RPMI7951 (cell line): ENCODE measurements at places on chromosomes 1 and 21.

GRCh38 chr1:232339073-232339472 is 290.9 kb downstream of the SIPA1L2 start:
- DNase-seq, result no peak

DNA sequence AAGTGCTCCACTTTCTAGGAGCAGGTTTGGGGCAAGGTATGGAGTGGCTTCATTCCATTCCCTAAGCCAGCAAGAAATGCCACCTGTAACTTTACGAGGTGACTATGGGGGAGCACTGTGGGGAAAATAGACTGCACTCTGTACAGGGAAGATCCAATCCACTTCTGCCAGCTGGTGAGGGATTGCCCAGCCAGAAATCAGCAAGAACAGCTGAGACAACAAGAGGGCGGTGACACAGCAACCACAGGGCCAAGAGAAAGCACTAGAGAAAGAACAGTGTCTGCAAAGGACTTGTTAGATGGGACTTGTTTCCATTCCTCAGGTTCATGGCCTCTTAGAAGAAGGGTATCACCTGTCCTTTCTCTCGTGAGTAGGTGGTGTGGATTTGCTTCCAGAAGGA is 19.6 kb downstream of the CAPN8 start:
- no peak for DNase-seq

DNA sequence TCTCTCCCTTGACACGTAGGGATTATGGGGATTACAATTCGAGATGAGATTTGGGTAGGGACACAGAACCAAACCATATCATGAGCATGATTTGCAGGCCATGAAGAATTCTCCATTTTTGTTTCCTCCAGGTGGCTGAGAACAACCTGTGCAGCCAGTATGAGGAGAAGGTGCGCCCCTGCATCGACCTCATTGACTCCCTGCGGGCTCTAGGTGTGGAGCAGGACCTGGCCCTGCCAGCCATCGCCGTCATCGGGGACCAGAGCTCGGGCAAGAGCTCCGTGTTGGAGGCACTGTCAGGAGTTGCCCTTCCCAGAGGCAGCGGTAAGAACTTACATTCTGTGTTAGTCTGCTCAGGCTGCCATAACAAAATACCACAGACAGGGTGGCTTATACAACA is 9.7 kb downstream of the MX1 start:
- DNase-seq, result no peak

- no peak for DNase-seq
These were observed 19.9 kb downstream of the NUCKS1 start for GRCh38 chr1:205729945-205730610.

- peak; percentile 28 for DNase-seq
These were observed 26.0 kb downstream of the SERBP1 start for GRCh38 chr1:67404212-67404620.

- DNase-seq, result peak; percentile 53
These were observed 25.9 kb upstream of the DNAJC11 start for GRCh38 chr1:6727535-6727934.

- no peak for DNase-seq
These were observed 36.6 kb downstream of the XCL1 start for GRCh38 chr1:168613038-168613451.

- DNase-seq, result no peak
These were observed 65.9 kb upstream of the DYNLT5 start for GRCh38 chr1:66686406-66686805.

DNA sequence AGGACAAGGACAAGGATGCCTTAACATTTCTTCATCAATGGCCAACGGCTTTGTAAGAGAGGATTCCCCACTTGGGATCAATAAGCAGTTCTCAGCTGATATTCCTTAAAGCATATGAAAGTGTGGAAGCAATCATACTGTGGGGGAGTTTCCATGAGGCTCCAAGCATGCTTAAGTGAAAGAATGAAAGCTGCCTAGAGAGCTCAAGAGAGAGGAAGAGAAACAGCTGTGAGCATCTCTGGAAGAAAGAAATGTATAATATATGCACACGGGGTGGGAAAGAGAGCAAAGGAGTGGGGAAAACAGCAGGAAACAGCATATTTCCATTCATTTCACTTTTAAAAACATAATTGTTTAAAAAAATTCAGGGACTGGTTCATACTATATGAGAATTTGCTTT is 94.7 kb upstream of the WARS2 start:
- no peak for DNase-seq

- no peak for DNase-seq
These were observed 140.2 kb upstream of the TIAM1 start for GRCh38 chr21:31484219-31484618.

DNA sequence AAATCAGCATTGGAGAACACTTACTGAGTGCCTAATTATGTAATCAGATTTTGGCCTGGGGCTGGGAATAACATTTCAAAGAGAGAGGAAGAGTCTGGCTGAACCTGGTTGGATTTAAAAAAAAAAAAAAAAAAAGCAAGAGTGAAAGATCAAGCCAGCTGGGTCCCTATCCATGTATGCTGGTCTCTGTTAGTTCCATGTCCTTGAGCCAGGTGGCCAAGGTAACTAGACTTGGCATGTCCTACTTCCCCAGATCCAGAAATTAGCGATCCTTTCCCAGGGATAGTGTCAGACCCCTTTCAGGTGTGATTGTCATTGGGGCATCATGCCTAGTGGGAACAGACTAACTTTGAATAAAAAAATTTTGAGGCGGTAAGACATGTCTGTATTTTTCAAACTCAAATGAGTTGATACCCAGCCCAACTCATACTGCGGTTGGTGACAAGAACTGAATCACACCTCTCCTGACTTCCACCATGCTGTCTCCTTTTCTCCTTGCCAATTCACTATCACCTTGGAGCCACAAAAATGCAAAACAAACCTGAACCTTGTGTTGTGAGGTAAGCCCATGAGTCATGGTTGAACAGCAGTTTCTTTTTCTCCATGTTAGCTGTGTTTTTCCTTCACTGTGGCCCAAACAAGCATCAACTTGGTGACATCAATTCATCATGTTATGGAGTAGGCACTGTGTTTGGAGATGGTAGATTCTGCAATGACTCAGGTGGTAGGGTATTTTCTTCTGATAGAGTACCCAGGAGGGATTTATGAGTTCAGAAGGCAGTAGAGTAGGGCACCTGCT is 24.5 kb upstream of the PPP2R5A start:
- DNase-seq, result no peak

GRCh38 chr1:231485029-231485784 is 43.3 kb upstream of the TSNAX start:
- no peak for DNase-seq

DNA sequence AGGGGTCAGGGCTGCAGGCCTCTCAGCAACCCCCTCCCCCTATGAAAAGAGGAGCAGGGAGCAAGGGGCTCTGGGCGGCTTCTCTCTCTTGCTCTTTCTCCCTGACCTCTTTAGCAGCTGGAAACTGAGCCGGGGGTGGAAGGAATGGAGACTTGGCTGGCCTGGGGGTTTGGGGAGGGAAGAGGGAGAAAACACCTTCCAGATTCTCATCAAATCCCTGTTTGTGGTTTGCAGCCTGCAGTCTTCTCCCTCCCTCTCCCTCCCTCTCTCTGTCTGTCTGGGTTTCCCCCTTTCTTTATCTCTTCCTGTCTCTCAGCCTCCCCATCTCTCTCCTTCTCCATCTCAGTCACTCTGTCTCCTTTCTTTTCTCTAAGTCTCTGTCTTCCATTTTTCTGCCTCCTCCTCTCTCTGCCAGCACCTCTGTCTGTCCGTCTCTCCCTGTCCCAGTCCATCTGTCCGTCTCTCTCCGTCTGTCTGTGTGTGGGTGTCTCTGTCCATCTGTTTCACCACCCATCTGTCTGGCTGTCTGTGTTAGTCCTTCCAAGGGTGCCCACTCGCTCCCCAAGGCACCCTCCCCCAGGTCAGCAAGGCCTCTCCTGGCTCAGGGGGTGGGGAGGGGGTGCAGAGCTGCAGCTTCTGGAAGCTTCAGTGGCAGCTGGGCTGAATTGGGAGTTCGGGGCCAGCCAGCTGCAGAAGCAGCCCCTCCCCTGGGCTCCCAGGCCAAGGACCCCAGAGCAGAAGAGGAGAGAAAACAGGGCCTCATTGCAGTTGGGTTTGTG is 6.2 kb downstream of the AHDC1 start:
- DNase-seq, result peak; percentile 63

DNA sequence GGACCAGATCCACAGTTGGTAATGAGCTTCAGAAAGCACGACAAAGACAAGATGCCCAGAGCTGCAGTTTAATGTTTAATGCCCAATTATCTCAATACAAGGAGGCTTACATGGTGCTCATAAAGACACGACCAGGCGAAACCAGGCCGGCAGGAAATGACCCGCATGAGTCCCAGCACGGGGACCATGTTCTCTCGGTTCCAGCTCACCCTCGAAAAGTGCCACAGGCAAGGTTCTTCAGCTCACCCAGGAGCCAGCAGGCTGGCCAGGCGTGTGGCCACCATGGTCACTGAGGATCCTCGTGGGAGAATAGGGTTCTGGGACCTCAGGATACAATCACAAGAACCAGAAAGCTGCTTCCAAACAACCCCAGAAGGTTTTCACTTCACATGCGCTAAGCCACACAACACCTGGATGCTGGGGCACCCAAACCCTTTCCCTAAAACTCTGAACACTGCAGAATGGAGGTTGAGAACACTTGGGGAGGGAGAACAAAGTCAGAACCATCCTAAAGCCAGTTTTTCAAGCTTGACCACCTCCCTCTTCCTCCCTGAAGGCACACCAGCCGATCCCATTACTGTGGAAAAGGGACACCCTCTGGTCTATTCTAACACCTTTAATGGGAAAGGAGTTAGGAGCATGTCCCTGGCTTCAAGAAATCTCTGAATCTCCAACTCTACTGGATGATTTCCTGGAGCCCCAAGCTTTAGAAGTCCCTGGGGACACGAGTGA is 22.6 kb upstream of the ASAP3 start:
- no peak for DNase-seq

GRCh38 chr1:202105571-202106339 is 17.0 kb upstream of the GPR37L1 start:
- no peak for DNase-seq

- no peak for DNase-seq
These were observed 590.3 kb downstream of the AJAP1 start for GRCh38 chr1:5244631-5245285.

DNA sequence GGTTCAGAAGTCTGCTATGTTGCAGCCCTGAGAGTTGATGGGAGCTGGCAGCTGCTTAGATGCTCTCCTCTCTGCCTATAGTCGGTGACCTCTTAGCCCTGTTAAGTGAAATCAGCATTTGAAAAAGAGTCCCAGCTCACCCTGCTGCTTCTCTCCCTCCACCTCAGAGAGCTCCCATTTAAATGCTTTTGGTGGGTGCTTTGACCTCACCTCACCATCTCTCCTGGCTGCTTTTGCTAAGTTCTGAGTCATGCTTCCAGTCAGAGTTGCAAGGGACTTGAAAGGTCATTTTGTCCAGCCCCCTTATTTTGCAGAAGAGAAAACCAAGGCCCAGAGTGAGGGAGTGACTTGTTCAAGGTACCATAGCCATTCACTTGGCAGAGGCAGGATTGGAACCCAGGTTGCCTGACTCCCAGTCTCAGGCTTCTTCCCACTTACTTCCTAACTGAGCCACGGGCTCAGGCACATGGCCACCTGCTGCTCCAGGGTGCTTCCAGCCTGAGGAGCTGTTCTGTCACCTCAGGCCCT is 3.3 kb downstream of the MAPKAPK2 start:
- DNase-seq, result peak; percentile 36

- no peak for DNase-seq
These were observed 5.9 kb downstream of the UCK2 start for GRCh38 chr1:165833358-165833757.

- DNase-seq, result no peak
These were observed 19.7 kb downstream of the BTG2 start for GRCh38 chr1:203325026-203325417.

DNA sequence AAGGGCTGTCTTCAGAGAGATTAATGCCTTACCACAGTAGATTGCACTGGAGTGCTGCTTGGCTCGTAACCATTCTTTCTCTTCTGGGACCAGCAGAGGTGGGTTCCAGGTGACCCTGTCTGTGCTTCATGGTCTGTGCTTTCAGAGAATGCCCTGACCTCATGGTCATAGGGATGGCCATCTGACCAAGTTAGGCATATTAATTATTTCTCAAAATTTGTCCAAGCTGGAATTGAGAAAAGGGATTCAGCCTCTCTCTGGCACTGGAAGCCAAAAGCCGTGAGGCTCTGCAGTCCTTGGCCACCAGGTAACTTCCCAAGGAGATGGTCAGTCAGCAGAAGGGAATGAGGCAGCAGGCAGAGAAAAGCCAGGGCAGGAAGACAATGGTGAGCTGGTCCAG is 37.2 kb upstream of the TSPAN2 start:
- DNase-seq, result no peak

- peak; percentile 2 for DNase-seq
These were observed 588.0 kb upstream of the BEND5 start for GRCh38 chr1:49364676-49365075.

DNA sequence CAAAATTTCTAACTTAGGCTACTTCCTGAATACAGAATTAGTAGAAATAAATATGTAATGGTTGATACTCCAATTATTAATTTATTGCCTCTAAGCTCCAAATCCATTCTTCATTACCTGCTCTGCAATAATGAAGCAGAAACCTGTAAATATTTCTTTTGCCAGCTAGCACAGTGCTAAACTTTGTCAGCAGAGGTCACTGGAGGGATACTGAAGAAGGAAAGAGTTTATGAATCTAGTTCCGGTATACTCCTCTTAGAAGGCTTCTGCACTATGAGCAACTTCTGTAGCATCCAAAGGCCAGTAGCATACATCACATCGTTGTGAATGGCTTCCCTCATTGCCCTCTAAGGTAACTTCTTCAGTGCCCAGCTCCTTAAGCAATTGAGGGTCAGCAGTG is 81.0 kb upstream of the LHX8 start:
- peak; percentile 66 for DNase-seq

GRCh38 chr1:154840269-154841176 is 29.6 kb downstream of the KCNN3 start:
- DNase-seq, result no peak

DNA sequence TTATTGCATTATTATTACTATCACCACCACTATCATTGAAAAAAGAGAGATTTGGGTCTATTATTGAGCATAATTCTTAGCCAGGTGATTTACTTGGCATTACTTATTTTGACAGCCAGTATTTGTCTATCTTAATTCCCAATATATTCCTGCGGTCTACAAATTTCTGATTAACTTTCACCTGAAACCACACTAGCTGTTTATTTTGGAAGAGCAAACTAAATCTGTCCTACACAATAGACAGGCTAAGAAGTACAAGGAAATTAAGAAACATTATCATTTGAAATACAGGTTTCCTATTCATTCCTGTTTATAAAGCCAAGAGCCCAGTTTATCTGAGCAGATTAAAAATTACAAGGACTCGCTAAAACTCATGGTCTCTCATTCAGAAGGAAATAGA is 6.9 kb upstream of the LYST start:
- DNase-seq, result no peak

DNA sequence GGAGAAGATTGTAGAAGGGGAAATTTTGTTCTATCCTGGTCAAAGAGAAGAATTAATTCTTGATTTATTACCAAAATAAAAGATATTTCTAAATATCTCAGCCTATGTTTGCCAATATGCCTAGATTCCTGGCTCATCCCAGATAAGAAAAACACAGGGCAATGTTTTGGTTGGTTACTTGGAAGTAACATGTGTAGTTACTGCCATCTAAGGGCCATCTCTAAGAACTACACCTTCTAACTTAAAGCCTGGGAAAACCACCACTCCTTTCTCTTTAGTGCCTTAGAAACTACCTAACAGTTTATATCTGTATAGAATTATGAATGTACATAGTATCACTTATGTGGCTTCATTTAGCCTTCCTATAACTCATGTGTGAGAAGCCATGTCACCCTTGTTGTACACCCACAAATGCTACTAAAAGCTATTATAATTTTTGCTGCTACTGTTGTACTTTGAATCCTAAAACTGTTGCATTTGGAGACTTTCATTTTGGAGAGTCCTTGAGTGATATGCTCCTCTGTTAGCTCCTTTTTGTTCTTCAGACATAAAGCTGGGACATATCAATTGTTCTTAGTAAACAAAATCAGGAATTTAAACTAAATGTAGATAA is 4.5 kb downstream of the AIM2 start:
- peak; percentile 68 for DNase-seq
